ENCODE measurements at places on chromosomes 5 and 9. TPM values are rescaled to one million over a fixed set of nuclear protein-coding genes. Genes with fewer than 3 reads are reported as not detected.
A peak's percentile ranks its signal among the peaks of the same experiment; 100 is the strongest.

The SIGMAR1 gene
- total RNA-seq = 37.1 TPM

The ZNF483 gene
- total RNA-seq = 1.8 TPM

The SLC26A2 gene
- 25.3 TPM for total RNA-seq

The MPDZ gene
- total RNA-seq = 130 TPM

The CER1 gene
- total RNA-seq = not detected

The CREBRF gene
- total RNA-seq = 31.7 TPM

The ACTBL2 gene
- total RNA-seq = 0.17 TPM

The SPINK4 gene
- total RNA-seq = not detected

The CAMK4 gene
- 0.28 TPM for total RNA-seq

The TAF1L gene
- total RNA-seq = under 0.01 TPM

The PRR16 gene
- not detected for total RNA-seq

The PCDHGB5 gene
- 16.7 TPM for total RNA-seq

The SPINK13 gene
- total RNA-seq = not detected

The IRF1 gene
- total RNA-seq = 26.4 TPM

The GKAP1 gene
- total RNA-seq = 2.6 TPM

DNA sequence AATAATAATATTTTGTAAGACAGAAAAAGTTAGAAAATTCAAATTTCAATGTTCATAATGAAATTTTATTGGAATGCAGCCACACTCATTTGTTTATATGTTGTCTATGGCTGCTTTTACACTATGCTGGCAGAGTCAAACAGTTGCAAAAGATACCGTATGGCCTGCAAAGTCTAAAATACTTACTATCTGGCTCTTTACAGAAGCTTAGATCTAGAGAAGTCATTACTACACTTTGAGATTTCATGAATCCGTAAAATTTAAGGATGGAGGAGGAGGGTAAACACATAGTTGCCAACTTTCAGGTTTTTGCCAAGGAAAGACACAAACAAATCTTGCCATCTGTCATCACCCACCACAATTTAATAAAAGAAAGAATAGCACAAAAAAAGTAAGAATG, 25.1 kb upstream of the PCSK1 start:
- DNase-seq = no peak

DNA sequence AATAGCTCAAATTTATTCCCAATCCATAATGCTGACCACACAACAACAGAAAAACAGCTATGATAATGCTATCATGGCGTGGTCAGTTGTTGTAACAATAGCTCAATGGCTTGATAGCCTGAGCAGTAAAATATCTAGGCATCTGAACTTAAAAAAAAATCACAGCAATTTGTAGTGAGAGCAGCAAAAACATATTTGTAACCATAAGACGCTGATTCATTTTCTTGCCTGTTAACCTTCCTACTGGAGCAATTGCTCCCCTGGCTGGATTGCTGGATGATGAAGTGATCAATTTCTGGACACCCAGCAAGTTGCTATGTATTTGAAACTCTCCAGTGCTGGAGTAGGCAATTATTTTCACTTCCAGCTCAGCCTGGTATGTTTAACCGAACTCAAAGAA, 115.1 kb downstream of the PCSK1 start:
- no peak for DNase-seq

DNA sequence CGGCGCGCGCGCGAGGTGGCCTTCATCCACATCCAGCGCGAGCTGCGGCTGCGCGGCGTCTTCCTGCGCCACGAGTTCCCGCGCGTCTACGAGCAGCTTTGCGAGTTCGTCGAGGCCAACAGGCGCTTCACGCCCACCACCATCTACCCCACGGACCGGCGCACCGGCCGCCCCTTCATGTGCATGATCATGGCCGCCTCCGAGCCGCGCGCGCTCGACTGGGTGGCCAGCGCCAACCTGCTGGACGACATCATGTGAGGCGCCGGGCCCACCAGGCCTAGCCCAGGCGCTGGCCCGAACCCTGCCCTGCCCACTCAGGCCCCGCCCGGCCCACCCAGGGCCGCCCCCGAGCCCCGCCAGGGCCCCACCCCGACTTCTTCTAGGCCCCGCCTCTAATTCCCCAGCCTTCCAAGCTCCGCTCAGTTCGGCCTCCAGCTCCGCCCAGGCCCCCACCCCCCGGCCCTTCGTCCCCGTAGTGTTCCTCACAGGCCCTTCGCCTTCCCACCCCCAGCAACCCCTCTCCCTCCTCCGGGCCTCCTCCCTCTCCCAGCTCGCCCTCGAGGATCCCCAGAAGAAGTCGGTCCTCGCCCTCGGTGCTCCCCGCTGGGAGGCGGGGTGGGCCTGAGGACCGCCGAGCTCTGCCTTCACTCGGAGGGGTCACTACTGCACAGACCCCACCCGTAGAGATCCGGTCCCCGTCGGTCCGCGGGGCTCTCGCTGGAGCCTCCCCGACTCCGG, 2.0 kb upstream of the PHPT1 start:
- peak; percentile 57 for DNase-seq

DNA sequence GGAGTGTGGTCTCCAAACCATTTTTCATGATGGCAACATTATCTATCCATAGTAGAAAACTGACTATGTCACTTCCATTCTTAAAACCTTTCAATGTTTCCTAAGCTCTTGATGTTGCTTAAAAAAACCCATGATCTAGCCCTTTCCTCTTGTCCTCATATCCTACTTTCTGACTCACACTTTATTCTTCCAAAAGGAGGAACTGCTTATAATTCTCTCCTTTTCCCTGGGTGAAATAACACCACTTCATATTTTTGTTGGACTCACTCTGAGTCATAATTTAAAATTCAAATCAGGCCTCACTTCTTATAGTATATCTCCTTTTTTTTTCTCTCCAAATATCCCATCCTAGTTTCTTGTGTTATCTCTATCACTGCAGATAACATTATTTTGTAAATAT, 513.9 kb downstream of the MAN2A1 start:
- DNase-seq = no peak

DNA sequence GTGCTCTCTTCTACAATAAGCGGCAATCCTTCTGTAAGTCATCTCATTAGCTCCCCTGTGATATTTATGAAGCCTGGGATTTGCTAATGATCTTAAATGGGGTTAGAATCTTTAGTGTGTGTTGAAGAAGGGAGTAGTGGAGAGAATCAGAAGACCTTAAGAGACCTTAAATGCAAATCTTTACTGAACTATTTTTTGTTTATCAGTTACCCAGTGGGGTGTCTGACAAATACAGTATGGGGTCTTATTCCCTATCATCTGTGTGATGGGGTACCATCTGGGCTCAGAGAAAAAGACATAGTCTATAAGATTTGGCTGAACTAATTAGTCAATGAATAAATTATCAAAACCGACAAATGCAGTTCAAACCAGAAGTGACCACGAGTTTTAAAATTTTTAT, 378.4 kb upstream of the SGCD start:
- DNase-seq = no peak

- DNase-seq = no peak
Measured at GRCh38 chr9:91256235-91256634, 105.5 kb downstream of the AUH start.

GRCh38 chr9:123395689-123396511, 39.9 kb downstream of the CRB2 start:
- no peak for DNase-seq

GRCh38 chr9:29838491-29839020, 2265.3 kb upstream of the C9orf72 start:
- no peak for DNase-seq

- no peak for DNase-seq
Measured at GRCh38 chr9:93192721-93193387, 8.9 kb downstream of the WNK2 start.

GRCh38 chr5:125219710-125220109, 473.3 kb upstream of the ZNF608 start:
- DNase-seq = no peak

GRCh38 chr5:152631221-152631620, 226.1 kb upstream of the NMUR2 start:
- DNase-seq = no peak

DNA sequence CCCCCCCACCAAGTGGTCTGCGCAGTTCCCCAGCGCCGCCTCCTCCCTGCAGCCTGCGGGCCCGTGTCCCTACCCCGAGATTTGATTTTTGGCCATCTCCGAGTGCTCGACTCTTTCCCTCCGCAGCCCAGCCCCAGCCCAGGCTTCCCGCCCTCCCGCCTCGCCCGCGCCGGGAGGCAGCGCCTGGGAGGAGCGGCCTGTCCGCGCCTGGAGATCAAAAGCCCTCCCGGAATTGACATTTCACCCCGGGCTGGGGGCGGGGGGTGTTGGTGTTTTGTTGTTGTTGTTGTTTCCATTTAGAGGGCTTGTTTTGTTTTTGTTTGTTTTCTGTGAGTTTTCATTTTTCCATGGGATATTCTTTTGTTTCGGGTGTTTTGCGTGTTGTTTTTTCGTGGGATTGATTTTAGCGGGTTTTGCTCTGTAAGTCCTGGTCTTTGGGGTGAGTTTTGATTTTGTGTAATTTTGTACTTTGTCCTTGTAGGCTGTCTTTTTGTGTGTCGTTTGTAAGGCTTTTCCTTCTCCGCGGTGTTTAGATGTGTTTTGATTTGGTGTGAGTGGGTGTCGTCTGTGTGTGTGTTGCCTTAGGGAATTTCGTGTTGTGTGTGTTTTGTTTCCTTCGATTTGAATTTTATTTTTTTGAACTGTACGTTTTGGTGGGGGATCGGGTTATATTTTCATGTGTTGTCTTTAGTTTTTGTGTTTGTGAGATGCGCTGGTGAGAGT, 1.7 kb upstream of the PAX5 start:
- no peak for DNase-seq

DNA sequence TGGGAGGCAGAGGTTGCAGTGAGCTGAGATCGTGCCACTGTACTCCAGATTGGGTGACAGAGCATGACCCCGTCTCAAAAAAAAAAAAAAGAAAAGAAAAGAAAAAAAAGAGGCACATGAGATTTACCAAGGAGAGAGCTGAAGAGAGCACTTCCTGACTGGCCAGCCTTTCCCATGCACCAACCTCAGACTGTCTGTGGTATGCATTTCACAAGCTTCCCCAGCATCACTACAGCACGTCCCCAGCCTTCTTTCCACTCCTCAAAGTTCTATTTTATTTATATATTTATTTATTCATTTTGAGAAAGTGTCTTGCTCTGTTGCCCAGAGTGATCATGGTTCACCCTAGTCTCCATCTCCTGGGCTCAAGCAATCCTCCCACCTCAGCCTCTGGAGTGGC, 13.6 kb upstream of the FUBP3 start:
- no peak for DNase-seq

DNA sequence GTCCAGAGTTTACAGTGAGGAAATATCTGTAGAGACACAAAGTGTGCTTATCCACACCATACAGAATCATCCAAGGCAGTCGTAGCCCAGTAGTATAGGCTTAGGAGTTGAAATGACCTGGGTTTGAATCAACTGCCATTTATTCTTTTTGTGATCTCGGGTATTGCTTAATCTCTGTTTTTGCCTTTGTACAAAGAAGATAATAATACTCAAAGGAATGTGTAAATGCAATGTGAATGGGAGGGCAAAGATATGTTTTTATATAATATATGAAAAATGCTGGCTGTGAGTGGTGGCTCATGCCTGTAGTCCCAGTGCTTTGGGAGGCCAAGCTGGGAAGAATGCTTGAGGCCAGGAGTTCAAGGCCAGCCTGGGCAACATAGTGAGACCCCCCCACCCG, 141.1 kb downstream of the SPATA31D1 start:
- no peak for DNase-seq

- peak; percentile 68 for DNase-seq
Measured at GRCh38 chr9:83920469-83920926, 734 bp downstream of the KIF27 start.

- DNase-seq = no peak
Measured at GRCh38 chr5:647311-647710, 35.2 kb downstream of the CEP72 start.

DNA sequence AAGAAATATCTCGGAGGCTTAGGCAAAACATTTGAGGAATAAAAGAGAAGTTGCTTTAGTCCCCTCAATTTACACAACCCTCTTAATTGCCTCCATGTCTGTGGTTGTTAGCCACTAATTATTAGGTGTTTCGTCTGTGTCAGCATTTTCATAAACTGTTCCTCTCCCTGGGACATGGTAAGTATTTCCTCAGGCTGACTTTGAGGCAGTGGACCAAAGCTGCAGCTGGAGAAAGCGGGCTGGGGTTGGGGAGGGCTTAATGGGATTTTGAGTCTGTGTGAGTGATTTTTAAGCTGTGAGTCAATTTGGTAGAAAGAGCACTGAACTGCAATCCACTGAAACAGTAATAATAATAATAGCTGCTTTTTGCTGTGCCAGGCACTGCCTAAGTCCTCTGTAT, 13.0 kb upstream of the TTC1 start:
- DNase-seq = no peak

DNA sequence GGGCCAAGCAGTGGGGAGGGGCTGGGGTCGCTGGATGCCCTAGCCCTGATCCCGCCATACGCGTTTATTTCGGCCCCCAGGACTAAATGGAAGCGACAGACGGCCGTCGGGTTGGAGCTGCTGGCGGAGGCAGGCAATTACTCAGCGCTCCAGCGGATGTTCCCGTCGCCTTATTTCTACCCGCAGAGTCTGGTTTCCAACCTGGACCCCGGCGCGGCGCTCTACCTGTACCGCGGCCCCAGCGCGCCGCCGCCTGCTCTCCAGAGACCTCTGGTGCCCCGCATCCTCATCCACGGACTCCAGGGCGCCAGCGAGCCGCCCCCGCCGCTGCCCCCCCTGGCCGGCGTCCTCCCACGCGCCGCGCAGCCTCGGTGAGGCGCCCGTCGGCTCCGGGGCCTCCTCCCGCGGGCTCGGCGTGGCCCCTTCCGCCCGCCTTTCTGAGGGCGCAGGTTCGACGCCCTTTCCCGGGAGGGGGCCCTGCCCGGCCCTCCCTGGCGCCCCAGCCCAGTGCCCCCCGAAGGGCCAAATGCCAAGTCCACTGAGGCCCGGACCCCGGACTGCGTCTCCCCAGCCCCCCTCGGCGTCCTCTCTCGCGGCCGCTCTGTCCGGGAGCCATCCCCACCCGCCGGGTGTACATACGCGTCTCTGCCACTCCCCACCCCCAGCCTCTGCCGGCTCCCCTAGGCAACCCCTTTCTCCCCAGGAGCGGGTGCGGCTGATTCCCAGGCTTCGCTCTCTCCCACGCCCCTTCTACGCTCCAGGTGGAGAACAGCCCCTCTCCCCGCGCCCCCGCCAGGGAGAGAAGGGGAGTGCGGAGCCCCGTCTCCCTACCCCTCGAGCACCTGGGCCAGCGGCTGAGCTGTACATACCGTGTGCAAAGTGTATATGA, 7.0 kb downstream of the BARHL1 start:
- DNase-seq = no peak

DNA sequence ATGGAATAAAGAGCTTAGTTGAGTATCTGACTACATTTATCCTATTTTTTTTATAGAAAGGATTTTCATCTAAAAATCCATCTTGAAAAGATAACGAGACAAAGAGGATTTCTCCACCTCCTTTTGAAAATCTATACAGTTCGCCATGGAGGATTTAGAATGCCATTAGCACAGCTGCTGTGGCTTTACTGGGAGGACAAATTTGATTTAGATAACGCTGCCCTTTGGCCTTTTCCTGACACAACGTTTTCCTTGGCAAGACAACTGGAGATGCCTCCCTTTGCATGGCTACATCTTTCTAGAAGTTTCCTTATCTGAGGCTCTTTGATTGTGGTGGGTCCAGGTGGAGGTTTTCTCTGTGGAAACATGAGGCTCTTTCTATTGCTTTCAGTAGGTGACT, 146.7 kb upstream of the KLF9 start:
- no peak for DNase-seq

Measured in dermis blood vessel endothelial cell (primary cell).